ENCODE measurements at places on chromosomes 3 and 15. TPM values are rescaled to one million over a fixed set of nuclear protein-coding genes. Genes with fewer than 3 reads are reported as not detected.

DNA sequence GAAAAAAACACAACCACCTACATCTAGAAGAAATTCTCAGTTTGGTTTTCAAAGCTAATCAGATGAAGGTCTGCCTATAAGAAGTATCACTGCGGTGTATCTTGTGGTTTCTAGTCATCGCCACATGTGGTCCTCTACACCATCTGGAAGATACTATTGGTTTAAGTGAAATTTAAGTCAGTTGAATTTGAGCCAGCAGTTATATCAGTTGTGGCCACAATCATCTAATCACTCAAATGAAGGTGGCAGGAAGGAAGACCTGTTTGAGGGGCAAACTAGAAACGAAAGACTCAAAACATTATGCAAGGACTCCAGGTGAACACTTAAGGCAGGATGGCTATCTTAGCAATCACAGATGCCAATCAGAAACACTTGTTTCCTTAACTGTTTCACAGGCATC is 48.7 kb downstream of the ETV5 start:
- no peak for ATAC-seq

DNA sequence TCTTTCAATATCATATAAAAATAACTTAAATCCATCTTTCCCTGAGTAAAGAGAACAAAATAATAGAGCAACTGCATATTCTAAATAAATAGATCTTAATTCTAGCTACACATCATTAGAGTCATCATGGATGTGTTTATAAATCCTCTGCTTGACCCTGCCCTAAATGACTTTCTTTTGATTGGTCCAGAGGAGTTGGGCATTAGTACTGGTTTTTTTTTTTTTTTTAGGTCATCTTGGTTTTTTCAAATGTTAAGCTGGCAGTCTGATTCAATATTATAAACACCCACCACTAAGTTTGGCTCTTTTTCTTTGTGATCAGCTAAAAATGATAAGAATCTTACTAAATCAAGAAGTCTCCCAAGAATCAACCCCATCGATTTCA is 504.0 kb upstream of the CBLB start:
- no peak for ATAC-seq

GRCh38 chr15:81547521-81548132 is 173.6 kb upstream of the TMC3 start:
- ATAC-seq: no peak

DNA sequence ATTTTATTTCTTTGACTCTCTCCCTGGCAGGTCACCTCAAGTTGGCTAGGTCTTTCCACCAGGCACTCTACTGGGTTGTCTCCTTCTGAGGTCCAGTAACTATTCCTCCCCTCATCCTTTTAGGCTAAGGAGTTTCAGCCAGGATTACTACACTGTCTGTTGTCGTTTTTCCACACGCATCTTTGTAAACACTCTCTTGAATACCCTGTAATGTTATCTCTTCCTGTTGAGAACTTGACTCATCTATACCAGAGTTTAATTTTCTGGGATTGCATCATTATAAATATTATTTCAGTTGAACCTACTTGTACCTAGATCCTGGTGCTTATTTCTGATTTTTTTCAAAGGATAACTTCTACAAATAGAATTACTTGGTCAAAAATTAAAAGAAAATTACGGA is 138.3 kb downstream of the SQOR start:
- no peak for ATAC-seq

DNA sequence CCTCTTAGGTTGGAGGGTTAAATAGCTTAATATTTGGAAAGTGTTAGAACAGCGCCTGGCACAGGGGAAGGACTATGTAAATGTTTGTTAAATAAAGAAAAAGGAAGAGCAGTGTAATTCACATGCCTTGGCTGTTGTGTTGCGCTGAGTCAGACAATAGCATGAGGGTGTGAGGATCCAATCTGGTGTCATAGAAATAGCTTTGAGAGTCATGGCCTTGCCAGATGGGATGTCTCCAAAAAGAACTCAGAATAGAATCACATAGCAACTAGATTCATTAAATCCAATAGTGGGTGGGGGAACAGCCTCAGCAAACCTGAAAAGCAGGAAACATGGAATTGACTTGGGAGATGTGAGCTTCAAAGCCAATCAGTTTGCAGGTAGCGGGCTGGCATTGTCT is 3.9 kb upstream of the RBSN start:
- peak; percentile 4 for ATAC-seq

GRCh38 chr15:90561344-90562244 is 31.9 kb downstream of the CRTC3 start:
- ATAC-seq: no peak

Gene FBXW12
- 0.30 TPM for total RNA-seq

- no peak for ATAC-seq
Observed at GRCh38 chr3:35648347-35648746, 9.0 kb downstream of the ARPP21 start.

Gene OXSR1
- 30.9 TPM for total RNA-seq

Gene LRRC49
- 43.8 TPM for total RNA-seq

DNA sequence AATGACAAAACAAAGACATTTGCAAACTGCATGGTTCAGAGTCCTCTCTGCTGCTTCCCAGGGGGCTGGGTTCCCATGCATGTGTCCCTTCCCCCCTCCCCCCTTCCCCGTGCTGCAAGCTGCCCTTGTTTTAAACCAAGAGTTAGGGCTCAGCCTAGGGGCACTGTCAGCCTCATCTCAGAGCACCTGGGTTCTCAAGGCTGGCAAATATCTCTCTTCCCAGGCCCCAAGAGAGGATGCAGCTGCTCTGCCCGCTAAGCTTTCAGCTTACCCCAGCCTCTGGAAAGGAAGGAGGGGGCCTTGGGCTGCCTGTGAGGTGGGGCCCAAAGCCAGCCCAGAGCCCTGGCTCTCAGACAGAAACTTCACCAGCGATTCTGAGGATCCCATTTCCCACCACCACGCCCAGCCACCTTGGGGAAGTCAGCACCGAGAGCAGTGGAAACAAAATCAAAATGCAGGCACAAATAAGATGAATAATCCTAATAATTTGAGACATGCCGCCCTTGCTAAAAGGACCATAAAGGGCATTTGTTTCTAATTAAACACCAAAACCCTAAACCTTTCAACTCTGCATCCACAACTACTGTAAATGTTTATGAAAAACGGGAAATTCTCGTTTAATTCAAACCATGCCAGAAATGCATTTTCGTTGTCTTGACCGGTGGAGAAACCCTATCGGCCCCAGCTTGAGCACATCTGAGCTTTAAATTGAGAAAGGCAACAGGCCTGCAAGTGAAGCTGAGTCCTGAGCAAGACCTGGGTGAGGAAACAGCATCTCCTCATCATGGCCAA is 67.7 kb upstream of the WNT5A start:
- ATAC-seq: peak; percentile 46

GRCh38 chr3:143263852-143264513 is 144.4 kb downstream of the CHST2 start:
- no peak for ATAC-seq

Gene ATP13A5
- total RNA-seq: 0.49 TPM

Gene CLEC3B
- total RNA-seq: 0.63 TPM

DNA sequence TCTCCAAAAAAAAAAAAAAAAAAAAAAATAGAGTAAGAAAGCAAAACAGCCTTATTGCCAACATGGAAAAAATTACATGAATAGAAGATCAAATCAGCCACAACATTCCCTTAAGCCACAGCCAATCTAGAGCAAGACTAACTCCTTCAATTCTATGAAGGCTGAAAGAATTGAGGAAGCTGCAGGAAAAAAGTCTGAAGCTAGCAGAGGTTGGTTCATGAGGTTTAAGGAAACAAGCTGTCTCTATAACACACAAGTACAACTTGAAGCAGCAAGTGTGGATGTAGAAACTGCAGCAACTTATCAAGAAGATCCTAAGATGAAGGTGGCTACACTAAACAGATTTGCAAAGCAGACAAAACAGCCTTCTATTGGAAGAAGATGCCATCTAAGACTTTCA is 9.3 kb downstream of the PARL start:
- no peak for ATAC-seq

Gene GOLGA8S
- 0.16 TPM for total RNA-seq

GRCh38 chr15:81182756-81183438 is 13.8 kb upstream of the IL16 start:
- ATAC-seq: no peak

- no peak for ATAC-seq
Observed at GRCh38 chr3:168100777-168101492, 5.2 kb upstream of the GOLIM4 start.

Gene SOX14
- total RNA-seq: 0.22 TPM

Gene C2CD4A
- total RNA-seq: 61.3 TPM

DNA sequence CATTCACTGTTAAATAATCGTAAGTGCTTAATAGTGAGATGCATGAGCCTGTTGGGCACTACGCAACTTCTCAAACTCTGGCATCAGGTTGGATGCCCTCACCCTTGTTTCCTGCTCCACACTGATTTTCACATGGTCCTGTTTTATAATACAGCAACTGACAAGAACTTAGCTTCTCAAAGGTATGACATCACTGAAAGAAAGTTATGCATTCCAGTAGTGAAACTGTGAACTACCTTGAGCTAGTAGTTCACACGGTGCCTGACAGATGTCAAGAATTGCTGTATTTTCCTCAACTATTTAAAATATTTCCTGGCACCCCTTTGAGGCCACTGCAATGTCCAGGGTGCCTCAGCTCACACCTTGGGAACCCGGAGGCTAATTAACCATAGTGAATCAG is 327.5 kb downstream of the RORA start:
- ATAC-seq: no peak
